ENCODE measurements at places on chromosomes 6 and 20.

- DNase-seq, result no peak
Measured at GRCh38 chr6:33290459-33290858, 1.1 kb downstream of the PFDN6 start.

DNA sequence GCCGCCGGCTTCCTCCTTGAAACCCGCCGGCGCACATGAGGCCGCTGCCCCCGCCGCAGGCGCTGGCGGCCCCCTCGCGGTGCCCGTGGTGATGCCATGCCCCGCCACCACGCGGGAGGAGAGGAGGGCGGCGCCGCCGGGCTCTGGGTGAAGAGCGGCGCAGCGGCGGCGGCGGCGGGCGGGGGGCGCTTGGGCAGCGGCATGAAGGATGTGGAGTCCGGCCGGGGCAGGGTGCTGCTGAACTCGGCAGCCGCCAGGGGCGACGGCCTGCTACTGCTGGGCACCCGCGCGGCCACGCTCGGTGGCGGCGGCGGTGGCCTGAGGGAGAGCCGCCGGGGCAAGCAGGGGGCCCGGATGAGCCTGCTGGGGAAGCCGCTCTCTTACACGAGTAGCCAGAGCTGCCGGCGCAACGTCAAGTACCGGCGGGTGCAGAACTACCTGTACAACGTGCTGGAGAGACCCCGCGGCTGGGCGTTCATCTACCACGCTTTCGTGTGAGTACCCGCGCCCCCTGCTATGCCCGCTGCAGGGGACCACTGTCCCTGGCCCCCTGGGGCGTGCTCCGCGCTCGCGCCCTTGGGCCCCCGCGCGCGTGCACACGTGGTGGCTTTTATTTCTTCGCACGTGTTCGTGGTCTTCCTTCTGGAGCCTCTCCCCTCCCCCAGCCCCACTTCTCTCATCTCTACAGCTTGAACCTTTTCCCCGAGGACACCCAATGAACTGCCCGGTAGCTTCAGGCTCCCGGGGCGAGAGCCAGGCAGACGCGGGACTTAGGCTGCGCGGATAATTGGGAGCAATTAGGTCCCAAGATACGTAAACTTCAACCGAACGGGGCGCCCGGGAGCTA, 453 bp downstream of the KCNQ5 start:
- DNase-seq, result no peak

DNA sequence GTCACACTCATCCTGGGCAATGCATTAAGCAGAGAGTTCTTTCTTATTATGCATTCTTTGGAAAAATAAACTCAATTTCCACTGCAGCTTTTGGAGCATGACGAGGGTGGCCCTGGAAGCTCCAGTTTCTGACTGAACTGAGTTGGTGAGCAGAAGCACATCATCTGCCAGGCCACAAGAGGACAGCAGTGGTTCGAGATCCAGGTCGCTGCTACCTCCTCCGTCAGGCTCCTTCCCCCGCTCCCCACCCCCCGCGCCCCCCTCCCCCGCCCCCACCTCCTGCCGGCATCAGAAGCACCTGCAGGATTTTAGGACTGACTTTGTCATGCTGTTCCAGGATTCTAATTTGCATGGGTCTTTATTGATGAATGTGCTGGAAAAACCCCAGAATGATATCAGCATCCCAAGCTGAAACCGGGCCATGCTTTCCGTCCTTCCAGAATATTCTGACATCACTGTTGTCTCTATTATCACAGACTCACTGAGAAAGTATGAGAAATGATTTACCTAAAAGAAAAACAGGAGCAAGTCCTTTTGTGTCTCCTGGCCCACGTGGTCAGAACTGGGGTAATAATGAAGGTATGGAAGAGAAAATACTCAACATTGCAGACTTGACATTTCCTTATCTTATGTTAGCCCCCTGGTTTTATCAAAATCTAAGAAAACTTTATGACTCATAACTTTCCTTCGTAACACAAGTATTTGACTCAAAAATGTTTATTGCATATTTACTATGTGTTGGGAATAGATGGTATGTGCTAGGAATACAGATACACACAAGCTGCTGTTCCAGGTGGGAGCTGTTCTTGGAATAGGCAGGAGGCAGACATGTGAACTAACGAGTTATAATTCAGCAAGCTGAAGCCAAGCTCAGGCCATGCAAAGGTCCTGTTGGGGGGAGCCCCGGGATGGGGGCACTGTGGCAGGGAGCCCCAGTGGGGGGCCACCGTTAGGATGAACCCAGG, 220.2 kb upstream of the EXOC2 start:
- DNase-seq, result no peak

GRCh38 chr6:23927935-23928334, 198.1 kb upstream of the NRSN1 start:
- DNase-seq, result no peak

GRCh38 chr6:161636882-161637430, 363.1 kb upstream of the AGPAT4 start:
- no peak for DNase-seq

DNA sequence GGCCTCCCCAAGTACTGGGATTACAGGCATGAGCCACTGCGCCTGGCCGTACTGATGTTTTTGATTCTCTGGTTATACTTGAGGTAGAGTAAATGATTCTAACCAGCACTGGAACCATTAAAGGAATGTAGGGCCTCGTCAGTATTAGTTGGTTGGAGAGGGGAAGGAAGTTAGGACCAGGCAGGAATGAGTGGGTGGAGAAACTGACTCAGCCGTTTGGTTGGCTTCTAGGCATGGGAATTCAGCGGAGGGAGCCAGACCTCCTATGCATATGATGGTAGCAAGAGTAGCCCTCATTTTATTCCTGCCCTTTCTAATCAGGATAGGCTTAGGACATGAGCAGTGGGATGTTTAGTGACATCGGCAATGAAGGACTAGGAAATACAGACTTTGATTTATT, 19.0 kb upstream of the SERINC3 start:
- no peak for DNase-seq

- no peak for DNase-seq
Measured at GRCh38 chr20:47849596-47849995, 64.3 kb upstream of the SULF2 start.
